Liver (tissue), 10 donors: ENCODE measurements at places on chromosomes 16 and 17. TPM values are rescaled to one million over a fixed set of nuclear protein-coding genes. Genes with fewer than 3 reads are reported as not detected.

DNA sequence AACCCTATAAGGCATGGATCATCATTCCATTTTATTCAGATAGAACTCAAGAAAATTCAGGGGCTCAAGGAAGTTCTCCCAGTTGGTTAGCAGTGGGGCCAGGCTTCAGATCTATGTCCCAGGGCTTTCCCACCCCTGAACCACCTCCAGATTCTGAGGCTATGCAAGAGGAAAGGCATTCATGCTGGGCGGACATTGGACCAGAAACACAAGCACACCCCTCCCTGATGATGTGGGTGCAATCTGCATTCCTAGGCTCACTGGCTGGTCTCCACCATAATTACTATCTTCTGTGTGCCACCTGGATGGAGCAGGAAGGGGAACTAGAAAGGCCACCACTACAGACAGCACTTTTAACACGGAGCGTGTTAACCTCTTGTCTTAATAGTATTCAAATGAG lies 63.2 kb upstream of the ASIC2 start:
- no peak for DNase-seq

DNA sequence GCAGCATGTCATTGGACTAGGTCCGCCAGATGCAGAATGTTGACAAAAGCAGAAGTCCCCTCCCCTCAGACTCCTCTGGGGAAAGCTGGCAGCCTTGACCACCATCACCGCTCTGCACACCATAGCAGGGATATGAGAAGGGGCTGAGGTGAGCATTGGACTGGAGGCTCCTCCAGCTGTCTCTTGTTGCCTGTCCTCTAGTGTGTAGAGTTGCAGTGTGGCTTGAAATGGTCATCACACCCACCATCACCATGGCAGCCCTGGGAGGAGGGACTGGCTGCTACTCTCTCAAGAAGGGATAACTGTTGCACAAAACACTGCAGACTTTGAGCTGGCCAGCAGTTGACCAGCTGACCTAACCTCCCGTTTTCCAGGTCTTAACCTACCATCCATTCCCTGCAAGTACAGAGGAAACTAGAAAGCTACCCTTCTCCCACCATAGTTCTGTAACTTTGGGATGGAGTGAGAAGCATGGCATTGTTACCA lies 38.3 kb downstream of the HLF start:
- DNase-seq = no peak

DNA sequence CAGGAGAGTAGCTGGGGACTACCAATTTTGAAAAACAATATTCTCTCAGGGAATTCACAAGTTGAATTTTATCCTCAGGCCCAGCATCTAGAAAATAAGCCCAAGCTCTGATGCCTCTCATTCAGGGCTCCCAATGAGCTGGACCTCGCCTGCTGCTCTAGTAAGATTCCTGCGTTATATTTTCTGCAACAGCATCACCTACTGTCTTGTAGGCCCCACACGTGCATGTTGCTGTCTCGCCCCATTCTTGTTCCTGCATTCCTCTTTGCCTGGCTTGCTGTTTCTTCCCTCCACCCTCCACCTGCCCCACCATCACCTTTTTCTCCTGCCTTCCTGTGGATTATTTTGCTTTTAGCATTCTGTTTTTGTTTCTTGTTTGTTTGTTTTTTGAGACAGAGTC lies 8.3 kb upstream of the ST6GALNAC2 start:
- no peak for DNase-seq

GRCh38 chr16:19329932-19330331 lies 44.4 kb downstream of the CLEC19A start:
- no peak for DNase-seq

GRCh38 chr16:68492543-68493411 lies 44.5 kb upstream of the SMPD3 start:
- DNase-seq = no peak

SGCA gene
- polyA plus RNA-seq = 1.2 TPM

ACSM3 gene
- polyA plus RNA-seq = 29.2 TPM

ZNF286A gene
- polyA plus RNA-seq = 1.1 TPM
